ENCODE measurements at places on chromosomes 1 and 21.

DNA sequence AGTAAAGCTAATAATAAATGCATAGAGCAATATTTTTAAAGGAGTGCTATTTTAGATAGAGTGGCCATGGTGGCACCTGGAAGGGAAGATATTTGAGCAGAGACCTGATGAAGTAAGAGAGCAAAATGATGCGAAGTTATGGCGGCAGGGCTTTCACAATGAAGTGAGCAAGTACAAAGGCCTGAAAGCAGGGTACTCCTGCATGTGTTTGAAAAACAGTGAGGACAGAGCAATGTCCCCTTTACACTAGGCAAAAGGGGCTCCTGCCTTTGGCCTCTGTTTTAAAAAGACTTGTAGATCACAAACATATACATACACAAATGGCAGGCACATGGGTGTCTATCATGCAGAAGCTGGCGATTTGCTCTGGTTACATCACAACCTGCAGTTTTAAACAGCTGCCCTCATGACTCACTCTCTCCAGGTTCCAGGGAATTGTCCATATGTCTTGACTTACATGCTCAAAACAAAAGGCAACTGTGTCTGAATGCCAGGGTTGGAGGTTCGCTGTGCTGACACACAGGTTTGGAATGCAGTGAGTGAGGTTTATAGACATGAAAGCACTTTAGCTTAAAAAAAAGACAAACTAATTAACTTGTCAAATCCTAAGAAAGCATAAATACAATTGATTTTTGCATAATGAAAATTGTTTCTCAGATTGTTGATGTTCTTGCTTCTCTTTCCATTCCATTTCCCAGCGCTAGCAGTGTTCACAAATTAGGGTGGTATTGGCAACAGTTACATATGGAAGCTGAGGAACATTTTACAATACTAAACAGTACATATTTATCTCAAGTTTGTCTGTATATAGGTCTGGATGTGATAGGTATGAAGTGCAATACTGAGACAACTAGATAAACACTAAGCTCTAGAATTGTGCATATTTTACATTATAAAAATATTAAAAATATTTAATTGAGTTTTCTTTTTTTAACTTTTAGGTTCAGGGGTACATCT lies 313.9 kb downstream of the BARHL2 start:
- DNase-seq, result no peak

DNA sequence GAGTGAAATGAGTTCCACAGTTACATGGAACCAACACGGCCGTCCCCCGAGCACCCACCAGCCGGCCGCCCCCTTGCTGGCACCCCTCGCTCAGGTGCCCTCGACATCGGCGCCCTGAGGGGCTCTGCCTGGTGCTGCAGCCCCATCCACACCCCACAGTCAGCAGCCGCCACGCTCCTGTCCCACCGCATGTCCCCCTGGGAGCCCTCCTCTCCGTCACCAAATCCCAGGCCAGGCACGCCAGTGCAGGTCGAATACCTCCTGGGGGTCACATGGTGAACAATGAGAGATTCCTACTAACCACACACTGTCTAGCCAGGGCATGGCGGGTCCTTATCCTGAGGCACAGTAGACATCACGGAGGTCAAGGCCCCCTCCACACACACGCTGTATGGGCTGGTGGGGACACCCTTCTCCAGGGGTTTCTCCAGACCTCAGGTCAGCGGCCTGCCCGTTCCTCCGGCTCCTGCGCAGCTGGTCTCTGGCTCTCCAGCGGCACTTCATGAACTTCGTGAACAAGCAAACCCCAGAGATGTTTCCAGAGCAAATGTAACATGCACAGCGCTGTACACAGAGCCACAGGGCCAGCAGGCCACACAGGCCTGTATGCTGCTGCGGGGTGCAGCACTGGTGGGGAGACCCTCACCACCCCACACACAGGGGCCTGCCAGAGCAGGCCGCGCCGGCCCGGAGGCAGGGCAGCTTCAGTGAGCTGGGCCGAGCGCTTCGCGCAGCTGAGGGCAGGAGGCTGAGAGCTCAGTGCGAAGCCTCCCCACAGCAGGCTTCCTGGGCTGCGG lies 21.8 kb downstream of the POFUT2 start:
- no peak for DNase-seq

DNA sequence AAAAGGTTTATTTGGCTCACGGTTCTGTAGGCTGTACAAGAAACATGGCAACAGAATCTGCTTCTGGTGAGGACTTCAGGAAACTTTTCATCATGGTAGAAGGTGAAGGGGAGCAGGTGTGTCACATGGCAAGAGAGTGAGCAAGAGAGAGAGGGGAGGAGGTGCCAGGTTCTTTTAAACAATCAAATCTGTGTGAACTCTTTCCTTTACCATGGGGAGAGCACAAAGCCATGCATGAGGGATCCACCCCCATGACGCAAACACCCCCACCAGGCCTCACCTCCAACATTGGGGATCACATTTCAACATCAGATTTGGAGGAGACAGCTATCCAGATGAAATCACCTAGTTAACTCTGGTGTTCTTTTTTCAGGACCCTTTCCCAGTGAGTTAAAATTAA lies 103.6 kb downstream of the GALNT2 start:
- no peak for DNase-seq

- DNase-seq, result no peak
These were observed 447.9 kb downstream of the PLA2G4A start for GRCh38 chr1:187276677-187277076.

GRCh38 chr1:150110116-150110515 lies 39.6 kb upstream of the PLEKHO1 start:
- DNase-seq, result no peak

DNA sequence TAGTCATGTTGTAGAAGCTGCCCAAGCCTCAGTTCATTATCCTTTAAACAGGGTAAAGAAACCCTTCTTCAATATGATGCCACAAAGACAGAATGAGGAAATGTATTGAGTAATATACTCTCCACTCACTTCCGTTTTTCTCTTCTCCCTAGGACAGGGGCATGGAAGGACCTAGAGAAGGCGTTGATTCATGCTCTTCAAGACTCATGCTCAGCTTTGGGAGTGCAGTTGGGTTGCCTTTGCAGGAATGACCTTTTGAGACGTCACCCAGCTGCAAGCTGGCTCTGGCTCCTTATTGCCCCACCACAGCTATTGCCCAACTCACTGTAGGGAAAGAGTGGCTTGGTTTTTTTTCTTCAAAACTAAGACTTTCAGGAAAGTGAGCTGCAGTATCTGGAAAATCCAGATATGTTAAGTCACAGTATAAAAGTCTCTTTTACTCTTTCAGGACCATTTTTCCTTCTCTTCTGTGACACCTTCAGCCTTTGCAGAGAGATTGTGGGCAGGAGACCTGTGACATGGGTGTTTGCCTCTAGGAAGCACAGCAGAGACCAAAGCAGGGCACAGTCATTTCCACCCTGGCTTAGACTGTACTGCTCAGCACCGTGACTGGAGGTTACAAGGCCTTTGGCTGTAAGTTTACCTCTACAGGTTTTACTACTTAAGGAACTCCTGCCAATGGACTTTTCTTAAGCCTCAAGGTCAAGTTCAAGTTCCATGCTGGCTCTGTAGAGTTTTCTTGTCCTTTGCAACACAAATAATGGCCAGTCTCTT lies 39.5 kb downstream of the XCL2 start:
- no peak for DNase-seq

GRCh38 chr21:38819719-38820159 lies 14.0 kb downstream of the ETS2 start:
- DNase-seq, result no peak

Measured in activated T-cell treated with anti-CD3 and anti-CD28 coated beads for 4 hours (primary cell).